Stimulated activated CD4-positive, alpha-beta T cell treated with anti-CD3 and anti-CD28 coated beads, Interleukin-1b, Interleukin-23, amount 100 ng/mL, for 1 hour (primary cell): ENCODE measurements at places on chromosomes 7 and 10.

GRCh38 chr10:92627845-92628480 lies 35.0 kb downstream of the KIF11 start:
- no peak for DNase-seq

GRCh38 chr10:77279207-77279606 lies 358.4 kb downstream of the KCNMA1 start:
- no peak for DNase-seq

- DNase-seq = no peak
Observed at GRCh38 chr10:131701131-131701947, 199.5 kb upstream of the PPP2R2D start.

DNA sequence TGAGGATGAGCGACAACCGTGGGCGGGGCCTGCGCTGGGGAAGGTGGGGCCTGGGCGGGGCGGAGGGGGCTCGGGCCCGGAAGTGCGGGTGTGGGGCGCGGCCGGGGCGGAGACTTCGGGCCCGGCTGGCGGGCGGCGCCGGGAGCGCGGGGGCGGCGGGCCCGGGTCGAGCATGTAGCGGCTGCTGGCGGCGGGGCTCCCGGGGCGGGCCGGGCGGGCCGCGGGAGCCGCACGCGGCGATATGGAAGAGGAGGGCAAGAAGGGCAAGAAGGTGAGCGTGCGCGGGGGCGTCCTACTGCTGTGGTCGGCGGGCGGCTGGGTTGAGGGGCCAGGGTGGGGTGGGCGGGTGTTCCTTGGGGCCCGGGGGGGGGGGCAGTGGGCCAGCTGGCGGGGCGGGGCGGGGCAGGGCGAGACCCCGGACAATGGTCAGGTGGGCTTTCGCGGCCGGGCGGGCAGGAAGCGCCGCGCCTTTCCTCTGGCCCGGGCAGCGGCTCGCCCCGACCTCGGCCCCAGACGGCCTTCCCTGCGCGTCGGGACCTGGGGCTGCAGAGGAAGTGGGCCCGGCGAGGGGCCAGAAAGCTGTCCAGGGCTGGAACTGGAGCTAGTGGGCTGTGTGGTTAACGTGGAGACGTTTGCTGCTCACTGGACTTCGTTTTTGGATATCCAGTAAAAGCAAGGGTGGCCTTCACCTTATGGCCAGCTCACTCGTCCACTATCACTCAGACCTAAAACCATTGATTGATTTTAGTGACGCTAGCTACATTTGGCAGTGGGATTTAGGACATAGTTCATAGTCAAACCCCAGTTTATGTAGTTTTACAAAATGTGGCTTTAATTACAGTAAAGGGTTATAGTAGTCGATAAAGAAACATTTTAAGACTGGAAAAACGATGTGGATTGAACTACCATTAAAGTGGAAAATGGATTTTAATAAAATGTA lies at the start of gene CCM2:
CCM2 (plus strand) TSS at position 109 of the 940 bp plus-strand sequence; CDS start at position 242, 133 bp downstream.
- no peak for DNase-seq

- no peak for DNase-seq
Observed at GRCh38 chr7:27164367-27165088, 809 bp downstream of the HOXA9 start.

GRCh38 chr7:101856473-101857357 lies 39.3 kb downstream of the CUX1 start:
- DNase-seq = peak; percentile 43

- DNase-seq = no peak
Observed at GRCh38 chr7:80392229-80393169, 119.4 kb downstream of the GNAT3 start.

DNA sequence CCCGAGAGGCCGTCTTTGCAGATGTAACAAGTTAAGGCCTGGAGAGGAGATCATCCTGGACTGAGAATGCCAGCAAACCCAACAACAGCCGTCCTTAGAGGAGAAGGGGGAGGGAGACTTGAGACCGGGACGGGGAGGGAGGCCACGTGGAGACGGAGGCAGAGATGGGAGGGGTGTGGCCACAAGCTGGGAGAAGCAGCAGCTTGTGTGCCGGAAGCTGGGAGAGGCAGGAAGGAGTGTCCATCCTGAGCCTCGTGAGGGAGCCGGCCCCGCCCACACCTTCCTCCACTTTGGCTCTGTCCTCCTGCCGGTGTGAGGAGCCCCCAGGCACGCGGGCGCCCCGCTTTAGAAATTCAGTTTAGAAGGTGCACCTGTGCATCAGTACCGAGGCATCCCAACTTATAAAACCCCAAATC lies 95.7 kb downstream of the DNAJB6 start:
- DNase-seq = no peak
